Activated CD8-positive, alpha-beta memory T cell treated with anti-CD3 and anti-CD28 coated beads, Interleukin-2, amount 50 U/mL, for 48 hours (primary cell): ENCODE measurements at places on chromosomes 13 and 19.

DNA sequence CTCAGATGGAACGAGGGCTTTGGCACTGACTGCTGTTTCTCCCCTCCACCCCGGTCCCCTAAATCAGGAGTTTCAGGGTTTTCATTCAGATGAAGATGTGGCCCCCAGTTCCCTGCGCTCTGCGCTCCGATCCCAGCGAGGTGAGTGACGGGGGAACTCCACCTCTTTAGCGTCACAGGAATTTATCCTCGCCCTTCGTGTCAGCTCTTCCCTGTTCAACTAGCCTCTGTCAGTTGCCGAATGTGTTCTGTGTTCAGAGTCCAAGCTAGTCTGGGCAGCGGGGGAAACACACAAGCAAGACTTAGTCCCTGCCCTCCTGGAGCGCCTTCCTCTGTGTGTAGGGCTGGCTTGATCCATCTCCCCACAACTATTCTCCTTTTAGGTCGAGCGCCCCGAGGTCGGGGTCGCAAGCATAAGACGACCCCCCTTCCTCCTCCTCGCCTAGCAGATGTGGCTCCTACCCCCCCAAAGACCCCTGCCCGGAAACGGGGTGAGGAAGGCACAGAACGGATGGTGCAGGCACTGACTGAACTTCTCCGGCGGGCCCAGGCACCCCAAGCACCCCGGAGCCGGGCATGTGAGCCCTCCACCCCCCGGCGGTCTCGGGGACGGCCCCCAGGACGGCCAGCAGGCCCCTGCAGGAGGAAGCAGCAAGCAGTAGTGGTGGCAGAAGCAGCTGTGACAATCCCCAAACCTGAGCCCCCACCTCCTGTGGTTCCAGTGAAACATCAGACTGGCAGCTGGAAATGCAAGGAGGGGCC, 1.8 kb downstream of the KMT2B start:
- peak; percentile 57 for DNase-seq

GRCh38 chr13:36848199-36848982, 29.4 kb downstream of the RFXAP start:
- DNase-seq, result no peak

DNA sequence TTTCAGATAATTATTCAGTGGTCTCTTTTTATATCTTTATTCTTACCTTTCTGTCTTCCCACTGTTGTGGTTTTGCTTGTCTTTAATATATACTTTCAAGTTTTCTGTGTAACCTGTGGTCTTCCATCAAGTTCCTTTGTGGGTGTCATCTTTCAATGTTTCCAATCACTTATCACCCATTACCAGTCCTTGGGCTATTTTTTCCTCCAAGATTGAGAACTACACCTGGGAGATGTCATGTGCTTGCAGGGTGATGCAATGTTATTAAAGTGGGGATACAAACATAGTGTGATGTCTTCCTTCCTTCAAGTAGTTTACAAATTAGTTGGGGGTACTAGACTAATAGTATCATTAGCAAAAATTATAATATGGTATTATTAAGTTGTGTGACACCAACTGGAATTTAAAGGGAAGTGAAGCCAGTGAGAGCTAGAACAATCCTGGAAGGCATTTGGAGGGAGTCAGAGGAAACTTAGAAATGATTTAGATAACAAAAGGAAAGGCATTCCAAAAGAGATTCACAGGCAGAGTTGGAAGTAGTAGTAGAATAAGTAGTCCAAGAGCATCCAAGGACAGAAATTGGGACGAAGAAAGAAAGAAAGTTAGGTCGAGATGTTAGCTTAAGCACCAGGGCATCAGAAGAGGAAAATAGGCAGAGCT, 3.4 kb downstream of the FNDC3A start:
- DNase-seq, result no peak

DNA sequence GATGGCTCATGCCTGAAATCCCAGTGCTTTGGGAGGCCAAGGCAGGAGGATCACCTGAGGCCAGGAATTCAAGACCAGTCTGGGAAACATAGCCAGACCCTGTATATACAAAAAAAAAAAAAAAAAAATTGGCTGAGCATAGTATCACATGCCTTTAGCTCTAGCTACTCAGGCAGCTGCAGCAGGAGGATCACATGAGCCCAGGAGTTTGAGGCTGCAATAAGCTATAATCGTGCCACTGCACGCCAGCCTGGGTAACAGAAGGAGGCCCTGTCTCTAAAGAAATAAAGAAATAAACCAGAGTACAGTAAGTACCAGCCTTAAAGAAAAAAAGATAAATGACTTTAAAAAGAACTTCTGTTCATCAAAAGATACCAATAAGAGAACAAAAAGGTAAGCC, 52.9 kb downstream of the FAM124A start:
- DNase-seq, result no peak

DNA sequence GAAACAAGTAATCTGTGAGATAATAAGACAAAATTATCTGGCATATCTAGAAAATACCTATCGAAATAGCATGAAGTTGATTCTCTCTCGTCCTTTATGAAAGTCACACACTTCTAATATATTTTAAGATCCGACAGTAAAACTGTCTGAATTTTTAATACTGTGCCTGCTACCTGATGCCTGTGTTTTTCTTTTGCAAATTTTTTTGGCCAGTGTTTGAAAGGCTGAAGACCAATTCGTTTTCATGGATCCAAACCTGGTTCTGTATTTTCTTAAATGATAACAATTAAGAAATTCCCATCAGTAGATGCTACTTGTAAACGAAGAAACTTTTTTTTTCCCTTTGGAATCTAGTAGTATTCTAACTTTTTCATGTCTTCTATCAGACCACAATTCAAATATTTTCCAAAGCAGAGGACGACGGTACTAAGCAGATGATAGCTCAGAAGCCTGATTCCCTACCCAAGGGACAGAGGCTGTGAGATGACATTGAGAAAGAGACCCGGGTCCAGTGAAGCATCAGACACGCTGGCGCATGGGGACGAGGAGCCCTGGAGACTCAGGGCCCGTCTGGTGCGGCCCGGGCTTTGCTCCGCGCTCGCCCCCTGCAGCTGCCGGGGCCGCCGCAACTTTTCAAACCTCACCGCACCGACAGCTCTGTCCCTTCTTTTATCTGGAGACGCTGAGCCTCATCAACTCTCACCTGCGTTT, 49.5 kb upstream of the PABPC3 start:
- no peak for DNase-seq

- no peak for DNase-seq
These were observed 20.8 kb downstream of the ZC3H13 start for GRCh38 chr13:46031581-46032263.

- no peak for DNase-seq
These were observed 616.3 kb downstream of the TBC1D4 start for GRCh38 chr13:74865656-74866055.

GRCh38 chr13:61695147-61695546, 279.5 kb upstream of the PCDH20 start:
- no peak for DNase-seq

GRCh38 chr19:40233811-40234389, 7.4 kb upstream of the CCNP start:
- no peak for DNase-seq

DNA sequence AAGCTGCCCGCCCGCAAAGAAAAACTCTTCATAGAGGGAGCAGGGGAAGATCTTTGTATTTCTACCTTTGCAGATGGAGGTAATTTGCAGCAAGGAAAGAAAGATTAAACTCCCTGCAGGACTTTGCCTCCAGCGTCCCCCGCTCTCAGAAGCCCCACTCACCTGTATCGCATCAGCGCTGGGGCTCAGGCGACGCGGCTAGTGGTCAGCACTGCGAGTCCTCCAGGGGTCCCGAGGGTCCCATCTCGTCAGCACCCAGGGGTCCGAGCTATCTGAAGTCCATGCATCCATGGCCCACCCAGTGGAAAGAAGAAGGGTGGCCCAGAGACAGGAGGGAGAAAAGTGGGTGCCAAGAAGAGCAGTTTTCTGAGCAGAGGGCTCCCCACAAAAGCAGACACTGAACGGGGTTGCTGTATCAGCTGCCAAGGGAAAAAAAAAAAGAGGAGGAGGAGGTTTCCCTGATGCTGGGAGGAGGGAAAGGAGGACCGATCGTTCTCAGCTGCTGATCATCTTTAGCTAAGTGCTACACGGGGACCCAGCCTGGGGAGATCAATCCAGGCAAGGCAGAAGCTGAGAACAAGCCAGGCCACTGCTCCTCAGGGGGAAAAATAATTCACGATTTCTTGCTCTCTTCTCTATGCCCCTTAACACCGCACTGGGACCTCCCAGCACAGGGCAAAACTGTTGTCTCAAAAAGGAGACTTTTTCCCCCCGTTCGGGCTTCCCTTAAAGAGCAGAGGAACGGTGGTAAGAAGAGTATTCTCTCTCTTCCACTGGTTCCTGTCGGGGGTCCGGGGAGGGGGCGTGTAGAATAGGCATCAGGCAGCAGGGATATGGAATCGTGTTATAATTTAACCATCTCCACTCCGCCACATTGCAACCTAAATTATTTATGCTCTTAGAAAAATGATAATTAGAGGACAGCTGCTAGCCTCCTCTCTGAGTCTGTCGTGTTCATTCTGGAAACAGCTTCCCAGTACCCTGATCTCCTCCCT, 117.7 kb upstream of the CACNA1A start:
- no peak for DNase-seq

GRCh38 chr13:26950546-26950945, 190.0 kb upstream of the GPR12 start:
- DNase-seq, result no peak
